ENCODE measurements at places on chromosomes 7 and 10.

- DNase-seq = no peak
Measured at GRCh38 chr10:31756101-31756728, 172.4 kb downstream of the ARHGAP12 start.

GRCh38 chr7:39433550-39433949, 132.7 kb upstream of the YAE1 start:
- DNase-seq = no peak

GRCh38 chr10:114607358-114607998, 50.6 kb downstream of the ABLIM1 start:
- no peak for DNase-seq

- DNase-seq = no peak
Measured at GRCh38 chr7:142496545-142496991, 238.7 kb upstream of the PRSS58 start.

GRCh38 chr7:37408291-37409228, 40.1 kb downstream of the ELMO1 start:
- DNase-seq = no peak

DNA sequence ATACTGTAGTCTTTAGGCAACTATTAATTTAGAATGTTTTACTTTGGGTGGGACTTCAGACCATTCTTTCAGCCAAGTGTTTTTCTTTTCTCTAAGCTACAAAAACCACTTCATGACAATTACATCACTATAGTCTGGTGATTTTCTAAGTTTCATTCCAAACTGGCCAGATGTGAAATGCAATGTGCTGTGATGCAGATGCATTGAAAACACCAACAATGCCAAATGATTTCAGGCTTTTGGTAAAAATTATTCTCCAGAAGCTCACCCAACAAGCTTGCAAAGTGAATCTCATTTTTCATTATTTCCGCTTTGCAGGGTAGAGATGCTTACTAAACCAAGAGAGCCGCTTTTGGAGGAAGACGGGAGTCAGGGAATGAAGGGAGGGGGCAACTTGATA, 118.4 kb upstream of the ANK3 start:
- peak; percentile 60 for DNase-seq

All from hippocampal formation (tissue), 2 donors.